ENCODE measurements at places on chromosomes 2 and 18.

DNA sequence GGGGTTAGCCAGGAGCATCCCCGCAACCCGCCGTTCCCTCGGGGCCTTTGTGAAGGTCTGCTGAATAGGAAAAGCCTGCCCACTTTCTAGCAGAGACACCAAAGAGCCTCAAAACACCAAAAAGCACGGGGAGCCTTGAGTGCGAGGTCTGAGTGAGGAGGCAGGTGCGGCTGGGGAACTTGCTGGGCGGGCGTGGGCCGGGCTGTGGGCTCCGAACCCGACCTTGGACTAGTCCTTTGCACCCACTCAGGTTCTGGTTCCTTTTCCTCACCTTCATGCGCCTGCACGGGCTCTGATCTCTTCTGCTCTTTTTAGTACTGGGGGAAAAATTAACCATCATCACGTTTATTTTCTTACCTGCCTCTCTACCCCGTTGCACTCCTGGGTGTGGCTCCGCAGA lies 19.9 kb downstream of the APCDD1 start:
- no peak for DNase-seq

DNA sequence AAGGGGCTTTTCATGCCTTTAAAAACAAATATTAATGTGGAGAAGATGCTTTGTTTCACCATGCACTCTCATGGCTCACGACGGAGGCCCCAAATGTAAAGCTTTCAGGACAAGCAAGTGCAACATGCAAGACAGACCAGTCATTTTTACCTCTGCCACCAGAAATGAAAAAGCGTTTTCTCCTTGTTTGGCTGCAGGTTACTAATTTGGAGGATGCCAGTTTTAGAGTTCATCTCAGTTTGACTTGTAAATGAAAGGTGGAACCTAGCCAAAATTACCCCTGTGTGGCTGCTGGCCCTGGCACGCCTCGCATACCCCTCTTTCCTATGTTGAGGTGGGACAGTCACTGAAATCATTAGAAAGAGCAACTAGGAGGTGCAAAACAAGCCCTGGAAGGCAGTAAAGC lies 138.6 kb downstream of the BCL2 start:
- DNase-seq: no peak

DNA sequence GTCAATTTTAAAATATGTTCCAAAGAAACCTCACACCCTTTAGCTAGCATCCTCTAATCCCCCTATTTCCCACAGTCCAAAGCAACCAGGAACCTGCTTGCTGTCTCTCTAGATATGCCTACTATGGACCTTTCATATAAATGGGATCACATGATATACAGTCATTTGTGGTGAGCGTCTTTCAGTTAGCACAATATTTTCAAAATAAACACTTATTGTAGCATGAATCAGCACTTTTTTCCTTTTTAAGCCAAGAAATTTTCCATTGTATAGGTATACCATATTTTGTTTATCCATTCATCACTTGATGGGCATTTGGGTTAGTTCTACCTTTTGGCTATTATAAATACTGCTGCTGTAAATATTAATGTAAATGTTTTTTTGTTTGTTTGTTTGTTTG lies 223.0 kb upstream of the DOK6 start:
- no peak for DNase-seq

GRCh38 chr2:96099861-96100798 lies 16.2 kb downstream of the ADRA2B start:
- no peak for DNase-seq

GRCh38 chr2:70523996-70524965 lies 29.3 kb downstream of the TGFA start:
- DNase-seq: no peak

DNA sequence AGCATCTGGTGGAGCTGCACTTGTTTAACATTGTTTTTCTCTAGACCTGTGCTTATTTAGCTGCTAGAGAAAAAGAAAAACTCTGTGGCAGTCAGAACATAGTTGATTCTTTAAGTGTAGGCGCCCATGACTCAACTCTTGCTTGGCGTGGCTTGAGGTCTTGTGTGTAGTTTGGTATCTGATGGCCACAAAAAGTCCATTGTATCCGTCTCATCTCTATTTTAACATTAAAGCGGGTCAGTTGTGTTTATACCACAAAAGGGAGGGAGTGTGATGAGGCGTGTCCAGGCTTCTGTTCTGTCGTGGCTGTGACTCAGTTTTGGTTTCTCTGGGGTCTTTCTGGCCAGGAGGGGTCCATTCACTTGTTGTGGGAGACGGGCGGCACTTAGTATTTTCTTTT lies 24.2 kb upstream of the UGT1A8 start:
- DNase-seq: no peak

DNA sequence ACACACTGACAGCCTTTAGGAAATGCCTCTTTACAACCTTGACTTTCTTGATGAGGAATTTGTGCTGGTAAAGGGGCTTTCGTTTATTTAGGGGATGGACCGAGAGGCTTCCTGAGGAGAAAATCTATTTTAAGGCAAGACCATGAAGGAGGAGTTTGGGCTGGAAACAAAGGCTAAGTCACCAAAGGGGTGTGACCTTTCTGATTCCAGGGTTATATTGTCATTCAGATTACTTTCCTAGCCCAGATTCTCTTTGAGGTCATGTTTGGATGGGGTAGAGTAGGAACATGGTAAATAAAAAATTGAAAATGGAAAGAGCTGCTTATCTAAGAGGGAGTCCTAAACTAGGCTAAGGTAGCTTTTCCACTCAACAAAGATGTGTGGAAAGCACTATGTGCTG lies 77.1 kb upstream of the UGP2 start:
- no peak for DNase-seq

- no peak for DNase-seq
Observed at GRCh38 chr18:316393-316792, 48.5 kb upstream of the THOC1 start.
